Jurkat, Clone E6-1 (cell line): ENCODE measurements at places on chromosomes 16 and 17.

- no peak for DNase-seq
These were observed 1.6 kb downstream of the RPTOR start for GRCh38 chr17:80546267-80546666.

DNA sequence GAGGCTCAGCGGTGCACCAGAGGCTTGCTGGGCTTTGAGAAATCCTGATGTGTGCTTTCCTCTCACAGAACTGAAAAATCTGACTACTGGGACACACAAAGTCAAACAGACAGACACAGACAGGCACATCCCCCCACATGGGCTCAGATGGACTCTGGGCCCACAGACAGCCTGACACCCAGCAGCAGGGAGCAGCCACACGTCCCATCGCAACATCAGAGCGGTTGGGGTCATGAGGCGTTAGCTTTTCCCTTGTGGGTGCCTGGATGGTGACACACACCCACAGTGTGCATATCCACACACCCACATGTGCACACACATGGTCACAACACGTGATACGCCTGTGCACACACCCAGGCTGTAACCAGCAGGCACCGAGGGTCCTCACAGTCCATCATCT is 6.3 kb downstream of the SPNS3 start:
- DNase-seq: no peak

DNA sequence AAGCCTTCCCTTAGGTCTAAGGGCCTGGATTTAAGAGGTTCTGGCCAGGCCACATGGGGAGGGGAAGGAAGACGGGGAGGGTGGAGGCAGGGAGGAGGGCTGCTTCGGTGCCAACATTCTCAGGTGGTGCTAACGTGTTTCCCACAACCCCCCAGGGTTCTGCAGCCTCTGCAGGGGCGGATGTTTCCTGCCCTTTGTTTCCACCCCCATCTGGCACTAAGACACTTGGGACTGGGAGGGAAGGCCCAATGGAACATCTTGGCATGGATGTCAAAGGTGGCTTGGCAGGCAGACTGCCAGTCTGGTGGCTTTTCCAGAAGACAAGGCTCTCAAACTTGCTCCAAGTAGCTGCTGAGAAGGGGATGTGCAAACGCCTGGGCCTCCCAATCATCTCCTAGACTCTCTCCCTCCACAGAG is 12.7 kb downstream of the HIC1 start:
- peak; percentile 91 for DNase-seq

- DNase-seq: no peak
These were observed 6.2 kb downstream of the COL1A1 start for GRCh38 chr17:50194934-50195865.

- DNase-seq: no peak
These were observed 53.8 kb upstream of the SLC25A19 start for GRCh38 chr17:75342996-75343395.

GRCh38 chr16:69870761-69871160 is 80.4 kb upstream of the CLEC18A start:
- DNase-seq: no peak

DNA sequence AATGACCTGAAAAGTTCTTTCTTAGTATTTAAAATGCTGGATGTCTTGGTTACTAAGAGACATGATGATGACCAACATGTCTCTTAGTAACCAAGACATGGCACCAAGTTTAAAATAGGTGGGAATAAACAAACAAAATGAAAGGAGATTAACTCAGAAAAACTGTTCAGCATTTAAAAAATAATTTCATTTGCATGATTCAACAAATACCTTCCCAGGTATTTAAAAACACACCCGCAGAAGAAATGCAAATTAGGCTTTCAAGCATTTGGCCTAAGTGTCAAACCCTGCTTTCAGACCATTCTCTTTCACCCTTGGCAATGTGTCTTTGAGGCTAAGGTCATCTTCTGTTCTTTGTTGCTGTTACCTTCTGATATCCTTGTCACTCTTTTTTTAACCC is 91.4 kb upstream of the CORO6 start:
- DNase-seq: no peak

DNA sequence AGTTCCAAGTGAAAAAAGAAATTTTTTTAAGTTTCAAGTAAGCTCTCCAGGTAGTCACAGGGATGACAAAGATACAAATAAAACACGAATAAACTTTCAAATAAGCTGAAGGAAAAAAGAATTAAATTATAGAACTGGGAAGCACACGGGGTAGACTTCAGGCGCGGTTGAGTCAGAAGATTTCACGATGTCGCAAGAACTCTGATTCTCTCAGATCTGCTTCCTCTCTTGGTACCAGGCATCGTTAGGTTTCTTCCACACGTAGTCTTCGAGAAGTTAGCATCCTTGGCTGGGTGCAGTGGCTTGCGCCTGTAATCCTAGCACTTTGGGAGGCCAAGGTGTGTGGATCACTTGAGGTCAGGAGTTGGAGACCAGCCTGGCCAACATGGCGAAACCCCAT is 784.1 kb upstream of the RBFOX1 start:
- no peak for DNase-seq
